ENCODE measurements at places on chromosomes 3 and 15.

GRCh38 chr15:48868023-48868422 lies 9.9 kb upstream of the EID1 start:
- peaks cover 2% of the 10 kb centered on the region for H3K4me1 ChIP-seq
- H3K4me3 ChIP-seq, result no peak overlapping the region
- H3K27me3 ChIP-seq, result peaks cover 70% of the 10 kb centered on the region
- H3K36me3 ChIP-seq, result peaks cover 6% of the 10 kb centered on the region

GRCh38 chr3:38600551-38600950 lies 48.9 kb downstream of the SCN5A start:
- peaks cover 2% of the 10 kb centered on the region for H3K4me1 ChIP-seq
- H3K27me3 ChIP-seq, result peaks cover 37% of the 10 kb centered on the region
- H3K27ac ChIP-seq, result no peak overlapping the region

- H3K4me1 ChIP-seq, result peaks cover 14% of the 10 kb centered on the region
- no peak for DNase-seq
- peak overlapping the region; percentile 93 for H3K4me3 ChIP-seq
- H3K27ac ChIP-seq, result peak overlapping the region; percentile 85
Measured at GRCh38 chr15:62390791-62391640, 225.9 kb upstream of the C2CD4B start.

- peaks cover 1% of the 10 kb centered on the region for H3K27me3 ChIP-seq
- H3K27ac ChIP-seq, result no peak overlapping the region
- no peak overlapping the region for H3K4me3 ChIP-seq
- no peaks in the 10 kb centered on the region for H3K4me1 ChIP-seq
- peak; percentile 35 for DNase-seq
- H3K36me3 ChIP-seq, result no peaks in the 10 kb centered on the region
Measured at GRCh38 chr3:128969993-128970739, 23.7 kb downstream of the CFAP92 start.

- no peaks in the 10 kb centered on the region for H3K36me3 ChIP-seq
- no peaks in the 10 kb centered on the region for H3K4me1 ChIP-seq
- no peak overlapping the region for H3K4me3 ChIP-seq
- no peak overlapping the region for H3K27ac ChIP-seq
- H3K27me3 ChIP-seq, result peaks cover 6% of the 10 kb centered on the region
- no peak for DNase-seq
Measured at GRCh38 chr15:71338265-71338664, 223.0 kb downstream of the THSD4 start.

DNA sequence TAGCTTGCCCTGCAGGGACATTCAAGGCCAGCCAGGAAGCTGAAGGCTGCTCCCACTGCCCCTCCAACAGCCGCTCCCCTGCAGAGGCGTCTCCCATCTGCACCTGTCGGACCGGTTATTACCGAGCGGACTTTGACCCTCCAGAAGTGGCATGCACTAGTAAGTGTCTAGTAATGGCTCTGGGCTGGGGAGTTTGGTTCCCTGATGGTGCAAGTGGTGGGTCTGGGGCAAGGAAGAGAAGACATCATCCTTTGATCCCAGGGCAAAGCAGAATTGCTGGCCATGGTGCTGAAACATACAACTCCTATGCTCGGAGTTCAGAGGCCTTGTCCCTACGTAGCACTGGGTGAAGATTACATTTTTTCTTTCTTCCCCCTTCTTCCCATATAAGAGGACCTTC lies 311.4 kb downstream of the EPHB1 start:
- H3K27me3 ChIP-seq, result no peaks in the 10 kb centered on the region
- no peak overlapping the region for H3K4me3 ChIP-seq
- no peak overlapping the region for H3K27ac ChIP-seq
- H3K4me1 ChIP-seq, result no peaks in the 10 kb centered on the region
- DNase-seq, result no peak

- H3K4me3 ChIP-seq, result no peak overlapping the region
- no peak overlapping the region for H3K27ac ChIP-seq
- no peaks in the 10 kb centered on the region for H3K36me3 ChIP-seq
- H3K4me1 ChIP-seq, result no peaks in the 10 kb centered on the region
Measured at GRCh38 chr3:35785234-35785888, 146.0 kb downstream of the ARPP21 start.

- no peaks in the 10 kb centered on the region for H3K36me3 ChIP-seq
- H3K27me3 ChIP-seq, result no peaks in the 10 kb centered on the region
- no peak for DNase-seq
- H3K4me1 ChIP-seq, result no peaks in the 10 kb centered on the region
Measured at GRCh38 chr3:67192466-67192865, 194.4 kb downstream of the KBTBD8 start.

- peaks cover 2% of the 10 kb centered on the region for H3K4me1 ChIP-seq
- H3K27ac ChIP-seq, result no peak overlapping the region
- no peak overlapping the region for H3K4me3 ChIP-seq
- no peaks in the 10 kb centered on the region for H3K36me3 ChIP-seq
Measured at GRCh38 chr15:93709708-93710107, 521.7 kb upstream of the MCTP2 start.

GRCh38 chr3:123290962-123291361 lies 89.2 kb downstream of the SEC22A start:
- H3K4me3 ChIP-seq, result no peak overlapping the region
- H3K36me3 ChIP-seq, result no peaks in the 10 kb centered on the region
- no peak overlapping the region for H3K27ac ChIP-seq
- H3K27me3 ChIP-seq, result peaks cover 5% of the 10 kb centered on the region
- DNase-seq, result no peak

GRCh38 chr3:59518283-59519055 lies 468.6 kb upstream of the CFAP20DC start:
- no peaks in the 10 kb centered on the region for H3K36me3 ChIP-seq
- DNase-seq, result no peak
- H3K27ac ChIP-seq, result no peak overlapping the region

DNA sequence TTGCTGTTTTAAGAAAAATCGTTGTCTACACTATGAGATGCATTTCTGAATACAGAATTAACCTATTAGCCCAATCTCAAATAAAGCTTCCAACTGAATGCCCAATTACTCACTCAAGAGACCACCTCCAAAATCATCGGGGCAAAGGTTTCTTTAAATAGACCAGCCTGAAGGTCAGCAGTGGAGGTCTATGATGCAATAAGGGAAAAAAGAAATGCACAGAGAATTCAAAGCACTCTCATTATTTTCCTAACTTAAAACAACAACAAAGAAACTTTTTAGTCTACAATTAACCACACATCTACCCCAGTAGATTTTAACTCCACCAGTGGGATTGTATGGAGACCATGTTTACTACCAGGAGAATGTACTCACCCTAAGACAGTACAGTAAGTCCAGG lies 657.7 kb upstream of the CCDC54 start:
- H3K27ac ChIP-seq, result no peak overlapping the region
- no peak for DNase-seq
- H3K4me1 ChIP-seq, result peaks cover 2% of the 10 kb centered on the region
- peaks cover 20% of the 10 kb centered on the region for H3K27me3 ChIP-seq

DNA sequence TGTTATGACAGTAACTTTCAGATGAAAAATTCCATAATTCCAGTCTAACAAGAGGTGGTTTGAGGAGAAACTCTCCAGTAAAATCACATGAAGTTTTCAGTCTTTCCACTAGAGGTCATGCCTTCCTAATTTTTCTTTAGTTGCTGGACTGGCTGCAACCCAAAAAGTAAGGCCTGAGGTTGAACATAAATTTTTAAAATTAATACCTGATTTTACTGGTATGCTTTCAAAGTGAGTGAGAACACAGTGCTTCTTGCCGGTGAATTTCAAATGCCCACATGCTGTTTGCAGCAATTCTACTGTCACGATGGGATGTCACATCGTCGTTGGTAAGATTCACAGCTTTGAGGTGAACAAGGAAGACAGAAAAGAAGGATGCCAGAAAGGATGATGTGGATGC lies 89.0 kb upstream of the FGF12 start:
- peak overlapping the region; percentile 90 for H3K27ac ChIP-seq
- no peak overlapping the region for H3K4me3 ChIP-seq
- peaks cover 35% of the 10 kb centered on the region for H3K4me1 ChIP-seq
- no peaks in the 10 kb centered on the region for H3K27me3 ChIP-seq
- no peaks in the 10 kb centered on the region for H3K36me3 ChIP-seq

- H3K27me3 ChIP-seq, result no peaks in the 10 kb centered on the region
- H3K4me3 ChIP-seq, result no peak overlapping the region
- H3K4me1 ChIP-seq, result peaks cover 57% of the 10 kb centered on the region
- no peaks in the 10 kb centered on the region for H3K36me3 ChIP-seq
- no peak for DNase-seq
Measured at GRCh38 chr15:81284256-81285031, 39.5 kb downstream of the STARD5 start.

DNA sequence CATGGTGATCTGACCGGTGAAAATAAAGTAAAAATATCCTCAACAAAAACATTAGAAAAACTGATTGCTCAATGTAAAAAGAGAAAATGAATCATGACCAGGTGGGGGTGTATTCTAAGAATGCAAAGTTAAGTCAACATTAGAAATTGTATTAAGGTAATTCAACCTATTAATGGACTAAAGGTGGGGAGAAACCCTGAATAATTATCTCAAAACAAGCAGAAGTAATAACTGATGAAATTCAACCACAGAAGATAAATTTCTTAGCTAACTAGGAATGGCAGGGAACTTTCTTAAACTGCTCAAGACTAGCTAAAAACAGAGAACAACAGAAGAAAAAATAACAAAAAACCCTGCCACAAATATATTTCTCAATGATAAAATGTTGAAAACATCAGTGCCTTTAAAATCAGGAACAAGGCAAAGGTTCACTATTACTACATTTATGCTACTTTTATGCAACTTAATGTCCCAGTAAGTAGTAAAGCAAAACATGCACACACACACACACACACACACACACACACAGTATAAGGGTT lies 204.4 kb upstream of the THBS1 start:
- H3K4me3 ChIP-seq, result no peak overlapping the region
- peaks cover 5% of the 10 kb centered on the region for H3K36me3 ChIP-seq
- no peaks in the 10 kb centered on the region for H3K4me1 ChIP-seq
- H3K27me3 ChIP-seq, result peaks cover 11% of the 10 kb centered on the region
- DNase-seq, result no peak
- no peak overlapping the region for H3K27ac ChIP-seq

DNA sequence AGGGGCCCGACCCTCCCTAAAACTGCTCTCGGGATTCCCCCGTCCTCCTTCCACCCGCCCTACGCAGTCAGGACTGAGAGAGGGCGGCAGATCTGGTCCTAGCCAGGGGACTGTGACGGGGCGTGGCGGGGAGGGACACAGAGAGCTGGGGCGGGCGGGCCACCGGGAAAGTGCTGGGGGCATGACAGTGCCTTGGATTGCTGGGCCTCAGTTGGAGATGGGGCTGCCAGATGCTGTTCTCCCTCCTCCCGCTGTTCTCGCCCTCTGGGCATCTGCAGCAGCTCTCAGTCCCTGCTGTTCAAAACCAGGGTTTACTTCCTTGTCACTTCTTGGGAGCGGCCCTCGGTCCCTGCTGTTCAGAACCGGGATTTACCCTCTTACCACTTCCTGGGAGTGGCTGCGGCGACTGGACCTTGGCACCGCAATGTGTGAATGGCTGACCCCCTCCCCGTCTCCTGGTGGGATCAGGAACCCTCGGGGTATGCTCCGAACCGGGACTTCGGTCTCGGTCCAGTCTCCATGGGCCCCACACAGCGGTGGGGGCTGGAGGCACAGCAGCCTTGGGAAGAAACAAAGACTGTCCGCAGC lies 1.8 kb upstream of the RPP25 start:
- peaks cover 19% of the 10 kb centered on the region for H3K4me1 ChIP-seq
- H3K4me3 ChIP-seq, result peak overlapping the region; percentile 82
- DNase-seq, result no peak
- peak overlapping the region; percentile 43 for H3K27ac ChIP-seq
- H3K27me3 ChIP-seq, result peaks cover 26% of the 10 kb centered on the region
- H3K36me3 ChIP-seq, result peaks cover 2% of the 10 kb centered on the region

GRCh38 chr3:186044968-186045367 lies 63.9 kb downstream of the ETV5 start:
- DNase-seq, result no peak
- H3K4me3 ChIP-seq, result no peak overlapping the region
- H3K27me3 ChIP-seq, result peaks cover 76% of the 10 kb centered on the region
- H3K36me3 ChIP-seq, result no peaks in the 10 kb centered on the region
- no peaks in the 10 kb centered on the region for H3K4me1 ChIP-seq

GRCh38 chr15:41913256-41913655 lies 19.4 kb upstream of the SPTBN5 start:
- H3K27me3 ChIP-seq, result no peaks in the 10 kb centered on the region
- peak overlapping the region; percentile 82 for H3K4me3 ChIP-seq
- H3K36me3 ChIP-seq, result peaks cover 6% of the 10 kb centered on the region
- peaks cover 10% of the 10 kb centered on the region for H3K4me1 ChIP-seq
- no peak for DNase-seq

Data from T-helper 17 cell (primary cell).